Natural killer cell (primary cell): ENCODE measurements at places on chromosomes 7 and 10.
A peak's percentile ranks its signal among the peaks of the same experiment; 100 is the strongest.

GRCh38 chr10:72557362-72557761 is 68.5 kb downstream of the MICU1 start:
- DNase-seq: no peak

GRCh38 chr10:51092402-51092801 is 18.1 kb downstream of the PRKG1 start:
- DNase-seq: no peak

GRCh38 chr7:96320442-96320841 is 1.5 kb downstream of the SLC25A13 start:
- DNase-seq: no peak

- DNase-seq: no peak
These were observed 246.9 kb downstream of the NSUN6 start for GRCh38 chr10:18404530-18404929.

DNA sequence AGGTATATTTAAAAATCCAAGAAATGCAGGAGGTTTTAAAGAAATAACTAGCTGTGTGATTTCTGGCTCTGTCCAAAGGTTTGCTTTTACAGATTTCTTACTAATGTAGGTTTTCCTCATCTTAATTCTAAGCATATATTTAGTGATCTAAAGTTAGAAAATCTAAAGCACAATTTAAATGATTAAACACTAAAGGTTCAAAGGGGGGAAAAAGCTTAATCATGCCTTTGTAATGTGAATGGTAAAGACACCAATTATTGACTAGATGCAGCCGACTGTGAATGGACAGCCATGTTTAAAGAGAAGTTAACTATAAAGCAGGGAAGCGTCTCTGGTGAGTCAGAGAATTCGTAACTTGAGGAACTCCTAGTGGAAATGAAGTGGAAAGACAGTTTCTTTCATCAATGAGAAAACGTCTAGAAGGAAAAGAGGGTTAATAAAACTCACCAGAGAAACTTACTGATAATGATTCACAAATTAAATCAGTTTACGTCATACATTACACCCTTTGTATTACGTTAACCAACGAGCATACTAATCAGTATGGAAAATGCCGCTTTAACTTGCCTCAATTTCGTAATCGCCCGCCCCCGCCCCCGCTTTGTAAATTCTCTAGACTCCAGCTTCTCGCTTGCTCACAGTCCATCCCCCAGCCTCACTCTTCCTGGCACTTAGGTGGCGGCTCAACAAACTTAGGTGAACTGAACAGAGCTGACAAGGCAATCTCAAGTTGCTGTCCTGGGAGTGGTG is 1.1 kb upstream of the HBP1 start:
- peak; percentile 87 for DNase-seq

DNA sequence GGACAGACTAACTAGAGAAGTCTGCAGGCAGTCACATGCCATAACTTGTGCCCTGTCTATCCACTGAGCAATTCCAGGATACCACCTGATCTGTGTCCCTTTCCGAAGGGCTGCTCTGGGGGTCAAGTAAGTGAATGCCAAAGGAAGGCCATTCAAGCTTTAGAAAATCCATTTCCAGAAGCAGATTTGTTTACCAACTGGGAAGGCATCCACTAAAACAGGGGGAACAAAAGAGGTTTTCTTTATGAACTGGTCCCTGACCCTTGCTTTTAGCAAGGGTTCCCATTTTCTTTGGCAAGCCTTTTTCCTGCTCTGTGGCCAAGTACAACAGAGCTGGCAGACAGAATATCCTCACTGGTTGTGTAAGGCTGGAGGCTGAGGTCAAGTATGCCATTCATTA is 36.5 kb downstream of the ITPRID1 start:
- no peak for DNase-seq

DNA sequence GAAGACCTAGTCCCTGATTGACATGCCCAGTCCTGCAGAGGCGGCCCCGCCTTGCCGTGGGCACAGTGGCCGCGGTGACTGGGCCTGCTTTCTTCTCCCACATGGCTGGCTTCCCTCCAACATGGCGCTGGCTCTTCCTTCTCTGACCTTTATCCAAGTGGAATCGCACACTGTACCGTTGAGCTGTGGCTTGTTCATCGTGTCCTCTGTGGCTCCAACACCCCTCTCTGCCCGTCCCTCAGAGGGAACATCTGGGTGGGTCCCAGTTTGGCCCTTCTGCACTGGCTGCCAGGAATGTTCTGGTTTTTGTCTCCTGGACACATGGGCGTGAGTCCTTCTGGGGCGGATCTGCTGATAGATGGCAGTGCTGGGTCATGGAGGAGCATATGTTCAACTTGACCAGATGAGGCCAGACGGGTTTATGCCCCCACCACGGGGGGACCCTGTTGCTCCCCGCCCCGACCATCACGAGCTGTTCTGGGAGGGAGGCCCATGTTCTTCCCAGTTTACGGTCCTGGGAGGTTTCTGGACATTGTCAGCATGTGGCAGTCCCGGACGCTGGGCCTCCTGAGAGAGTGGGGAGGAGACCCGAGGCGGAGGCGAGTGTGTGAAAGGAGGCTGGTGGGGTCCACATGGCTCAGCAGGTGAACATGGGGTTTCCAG is 63.5 kb downstream of the LHPP start:
- no peak for DNase-seq

DNA sequence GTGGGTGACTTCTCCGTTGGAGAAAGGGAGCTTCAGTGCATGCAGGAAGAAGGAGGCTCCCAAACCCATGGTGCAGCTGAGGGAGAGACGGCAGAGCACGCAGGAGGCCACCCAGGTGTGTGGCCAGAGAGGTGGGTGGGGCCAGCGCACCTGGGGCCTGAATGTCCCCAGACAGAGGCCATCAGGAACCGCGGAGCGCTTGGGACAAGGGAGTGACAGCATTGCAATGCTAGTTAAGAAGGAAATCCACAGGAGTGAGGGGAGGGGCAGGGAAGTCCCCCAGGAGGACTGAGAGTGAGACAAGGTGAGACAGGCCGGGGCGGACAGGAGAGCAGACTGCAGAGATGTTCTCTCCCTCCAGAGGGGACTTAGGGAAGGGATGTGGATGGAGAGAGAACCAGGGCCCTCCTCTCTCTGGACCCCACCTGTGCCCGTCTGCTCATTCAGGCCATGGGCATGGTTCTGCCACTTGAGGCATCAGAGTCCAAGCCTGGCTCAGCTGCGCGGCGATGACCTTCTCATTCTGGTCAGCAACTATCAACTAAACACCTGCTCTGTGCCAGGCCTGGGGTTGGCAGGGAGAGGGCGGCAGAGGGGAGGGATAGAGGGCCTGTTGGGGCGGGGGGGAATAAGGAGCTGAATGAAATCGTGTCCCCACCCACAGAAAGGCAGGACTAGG is 69.4 kb upstream of the COL13A1 start:
- DNase-seq: no peak

- no peak for DNase-seq
These were observed 180.8 kb downstream of the PRKCQ start for GRCh38 chr10:6399231-6399741.

GRCh38 chr10:121833387-121833786 is 94.4 kb downstream of the ATE1 start:
- no peak for DNase-seq

- peak; percentile 49 for DNase-seq
These were observed 127.8 kb downstream of the CELF2 start for GRCh38 chr10:11145495-11145855.

- DNase-seq: no peak
These were observed 68.1 kb upstream of the CAMK2B start for GRCh38 chr7:44393238-44394111.

- DNase-seq: no peak
These were observed 64.6 kb upstream of the CALN1 start for GRCh38 chr7:72476608-72477305.

- no peak for DNase-seq
These were observed 159.2 kb downstream of the NEURL1 start for GRCh38 chr10:103652599-103653281.

- no peak for DNase-seq
These were observed 50.9 kb downstream of the HBP1 start for GRCh38 chr7:107219563-107220244.

DNA sequence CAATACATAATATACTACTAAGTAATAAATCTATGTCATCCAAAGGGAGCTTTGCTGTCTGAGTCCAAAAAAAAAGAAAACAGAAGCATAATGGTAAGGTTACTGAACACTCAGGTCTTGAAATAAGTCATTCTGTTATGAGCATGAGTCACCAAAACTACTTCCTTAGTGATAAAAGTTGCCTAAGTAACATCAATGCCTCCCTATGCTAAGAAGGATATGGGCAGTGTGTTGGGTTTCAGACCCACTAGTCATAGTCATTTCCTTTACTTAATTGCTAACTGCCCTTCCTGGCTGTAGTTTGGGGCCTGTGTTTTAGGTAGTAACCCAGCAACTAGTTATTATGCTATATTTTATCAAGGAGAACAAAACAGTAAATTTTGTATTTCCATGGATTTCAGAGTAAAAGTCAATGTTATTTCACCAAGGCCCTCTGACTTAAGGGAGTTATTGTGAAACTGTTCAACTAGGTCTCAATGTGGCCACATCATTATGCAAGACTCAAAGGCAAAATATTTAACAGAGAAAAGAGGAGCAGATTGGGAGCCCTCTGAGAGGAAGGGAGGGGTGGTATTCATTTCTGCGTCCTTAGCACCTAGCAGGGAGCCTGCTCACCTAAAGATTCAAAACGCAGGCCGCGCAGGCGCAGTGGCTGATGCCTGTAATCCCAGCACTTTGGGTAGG is 11.7 kb upstream of the VIM start:
- DNase-seq: no peak

- DNase-seq: no peak
These were observed 64.3 kb downstream of the INSIG1 start for GRCh38 chr7:155361947-155362346.

GRCh38 chr7:45716380-45717203 is 142.4 kb downstream of the ADCY1 start:
- no peak for DNase-seq

DNA sequence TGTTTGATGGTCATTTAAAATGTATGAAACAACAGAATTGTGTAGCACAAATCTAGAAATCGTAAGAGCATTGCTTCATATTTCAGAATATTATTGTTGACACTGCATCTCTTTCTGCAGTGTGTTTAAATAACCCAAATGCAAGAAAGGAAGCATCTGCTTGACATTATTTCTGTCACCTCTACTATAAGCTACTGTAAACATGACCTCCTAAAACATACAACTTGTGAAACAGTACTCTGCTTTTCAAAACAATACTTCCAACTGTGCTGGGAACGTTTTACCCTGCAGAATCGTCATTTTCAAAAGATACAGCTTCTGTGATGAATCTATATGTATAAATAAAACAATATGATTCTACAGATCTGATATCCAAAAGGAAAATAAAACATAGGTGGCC is 82.0 kb downstream of the RNF133 start:
- no peak for DNase-seq

DNA sequence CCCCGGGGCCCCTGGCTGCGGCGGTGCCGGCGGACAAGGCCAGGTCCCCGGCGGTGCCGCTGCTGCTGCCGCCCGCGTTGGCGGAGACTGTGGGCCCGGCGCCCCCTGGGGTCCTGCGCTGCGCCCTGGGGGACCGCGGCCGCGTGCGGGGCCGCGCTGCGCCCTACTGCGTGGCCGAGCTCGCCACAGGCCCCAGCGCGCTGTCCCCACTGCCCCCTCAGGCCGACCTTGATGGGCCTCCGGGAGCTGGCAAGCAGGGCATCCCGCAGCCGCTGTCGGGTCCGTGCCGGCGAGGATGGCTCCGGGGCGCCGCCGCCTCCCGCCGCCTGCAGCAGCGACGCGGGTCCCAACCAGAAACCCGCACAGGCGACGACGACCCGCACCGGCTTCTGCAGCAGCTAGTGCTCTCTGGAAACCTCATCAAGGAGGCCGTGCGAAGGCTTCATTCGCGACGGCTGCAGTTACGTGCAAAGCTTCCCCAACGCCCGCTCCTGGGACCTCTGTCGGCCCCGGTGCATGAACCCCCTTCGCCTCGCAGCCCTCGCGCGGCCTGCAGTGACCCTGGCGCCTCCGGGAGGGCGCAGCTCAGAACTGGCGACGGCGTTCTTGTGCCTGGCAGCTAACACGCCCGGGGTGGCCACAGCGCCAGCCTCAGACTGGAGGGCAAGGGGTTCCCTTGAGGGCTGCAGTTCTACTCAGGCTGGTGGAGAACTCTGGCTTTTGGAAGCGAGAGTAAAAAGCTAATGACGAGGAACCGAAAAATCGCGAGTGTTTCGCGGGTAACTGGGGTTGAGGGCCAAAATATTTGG is 804 bp downstream of the FRAT1 start:
- DNase-seq: peak; percentile 64

GRCh38 chr10:92574548-92575261 is 812 bp upstream of the IDE start:
- peak; percentile 51 for DNase-seq
